ENCODE measurements at places on chromosomes 12 and 14.
A peak's percentile ranks its signal among the peaks of the same experiment; 100 is the strongest.

GRCh38 chr12:12521888-12522287 is 40.8 kb downstream of the DUSP16 start:
- no peak for DNase-seq

DNA sequence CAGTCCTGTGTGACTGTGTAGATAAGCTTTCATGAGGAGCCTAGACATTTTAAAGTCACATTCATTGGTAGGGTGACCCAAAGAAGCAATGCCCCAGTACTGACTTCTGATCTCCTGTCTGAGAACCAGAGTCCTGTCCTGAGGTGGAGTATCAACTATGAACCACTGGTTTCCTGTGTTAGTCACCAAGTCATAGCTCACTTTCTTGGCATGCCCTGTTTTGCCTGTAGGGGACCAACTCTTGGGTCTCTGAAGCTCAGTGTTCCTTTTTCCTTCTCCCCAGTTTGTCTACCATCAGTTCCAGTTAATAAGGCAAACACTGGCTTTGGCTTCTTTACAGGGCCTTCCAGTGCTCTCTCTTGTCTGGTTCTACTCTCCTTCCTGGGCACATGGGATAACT is 97.4 kb downstream of the C12orf75 start:
- no peak for DNase-seq

DNA sequence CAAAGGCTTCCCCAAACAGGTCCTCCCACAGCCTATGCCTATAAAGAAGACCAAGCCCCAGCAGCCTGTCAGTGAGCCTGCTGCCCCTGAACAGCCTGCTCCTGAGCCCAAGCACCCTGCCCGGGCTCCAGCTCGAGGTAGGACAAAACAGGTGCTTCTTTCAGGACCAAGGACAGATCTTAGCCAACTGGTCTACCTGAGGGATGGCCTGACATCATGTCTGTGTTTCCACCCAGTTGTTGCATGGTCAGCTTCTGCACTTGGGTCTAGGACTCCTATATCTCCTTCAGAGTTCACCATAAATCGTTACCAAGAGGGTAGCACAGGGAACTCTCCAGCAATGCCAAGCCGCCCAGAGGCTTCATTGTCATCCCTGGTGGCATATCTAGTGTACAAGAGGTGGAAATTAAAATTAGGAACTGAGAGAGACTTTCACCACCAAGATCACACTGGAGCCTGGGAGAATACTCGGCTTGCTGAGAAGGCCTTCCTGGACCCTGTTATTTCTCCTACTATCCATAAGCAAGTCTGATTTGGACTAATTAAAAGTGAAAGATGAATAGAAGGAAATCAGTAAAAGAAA is 38.2 kb upstream of the OAS1 start:
- no peak for DNase-seq

- DNase-seq = no peak
Observed at GRCh38 chr12:56683-57346, 9.8 kb upstream of the IQSEC3 start.

- no peak for DNase-seq
Observed at GRCh38 chr12:108193917-108194316, 64.8 kb downstream of the WSCD2 start.

DNA sequence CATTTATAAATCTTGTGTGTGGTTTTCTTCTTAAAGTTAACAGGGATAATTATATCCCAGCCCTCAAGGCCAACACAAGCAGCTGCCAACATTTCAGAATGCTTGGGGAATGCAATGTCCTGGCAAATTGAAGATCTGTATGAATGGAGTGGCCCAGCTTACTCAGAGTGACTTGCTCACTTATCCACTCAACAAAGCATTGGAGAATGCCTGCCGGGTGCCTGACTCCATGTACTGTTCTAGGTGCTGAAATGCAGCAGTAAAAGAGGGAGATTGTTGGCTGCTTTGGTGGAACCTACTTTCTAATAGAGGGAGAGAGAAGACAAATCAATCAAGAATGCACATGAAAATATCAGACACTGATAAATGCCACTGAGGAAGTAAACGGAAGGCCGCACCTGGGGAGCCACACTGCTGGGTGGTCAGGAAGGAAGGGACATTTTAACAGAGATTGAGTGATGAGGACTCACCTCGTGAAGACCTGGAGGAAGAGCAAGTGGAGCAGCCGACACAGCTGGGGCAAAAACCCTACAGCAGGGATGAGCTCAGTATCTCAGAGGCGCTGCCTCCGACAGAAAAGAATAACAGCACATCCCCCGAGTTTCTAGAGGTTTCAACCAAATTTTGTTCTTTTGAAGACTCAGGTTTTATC is 61.2 kb upstream of the VASH1 start:
- DNase-seq = no peak

DNA sequence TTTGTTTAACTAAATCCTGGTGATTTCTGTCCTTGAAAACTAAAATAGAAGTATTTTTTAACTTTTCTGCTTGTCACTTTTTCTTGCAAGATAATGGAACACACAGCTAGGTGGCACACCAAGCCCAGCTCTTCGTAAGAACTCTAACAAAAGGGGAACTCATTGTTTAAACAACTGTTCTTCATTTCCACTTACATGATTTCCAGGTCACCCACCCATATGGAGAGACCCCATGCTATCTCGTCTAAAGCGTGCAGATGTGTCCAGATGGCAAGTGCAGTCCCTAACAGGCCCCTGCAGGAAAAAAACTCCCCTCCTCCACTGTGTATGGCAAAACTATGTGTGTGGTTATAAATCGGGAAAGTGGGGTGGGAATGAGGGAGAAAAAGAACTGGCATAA is 43.3 kb upstream of the NT5DC3 start:
- DNase-seq = no peak

GRCh38 chr12:52080403-52081251 is 1.1 kb downstream of the SMIM41 start:
- no peak for DNase-seq

- DNase-seq = no peak
Observed at GRCh38 chr12:120263748-120264085, 1.8 kb downstream of the PXN start.

GRCh38 chr14:68983191-68983590 is 4.1 kb upstream of the ACTN1 start:
- DNase-seq = no peak

GRCh38 chr12:54398995-54399793 is 14.7 kb upstream of the ZNF385A start:
- DNase-seq = peak; percentile 76

- DNase-seq = no peak
Observed at GRCh38 chr14:81655423-81656314, 122.0 kb upstream of the SEL1L start.

DNA sequence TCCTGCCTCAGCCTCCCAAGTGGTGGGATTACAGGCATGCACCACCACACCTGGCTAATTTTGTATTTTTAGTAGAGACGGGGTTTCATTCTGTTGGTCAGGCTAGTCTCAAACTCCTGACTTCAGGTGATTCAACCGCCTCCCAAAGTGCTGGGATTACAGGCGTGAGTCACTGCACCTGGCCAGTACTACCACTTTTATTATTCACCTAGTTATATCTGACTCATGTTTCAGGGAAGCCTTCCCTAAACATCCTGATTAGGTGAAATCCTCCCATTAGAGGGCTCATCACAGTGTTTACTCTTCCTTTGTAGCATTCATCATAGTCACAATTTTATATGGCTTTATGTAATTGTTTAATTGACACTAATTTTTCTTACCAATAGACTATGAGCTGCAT is 295.3 kb upstream of the SOX5 start:
- no peak for DNase-seq

Data from effector memory CD4-positive, alpha-beta T cell (primary cell).